AG09319 (cell line): ENCODE measurements at places on chromosomes 4 and X.

DNA sequence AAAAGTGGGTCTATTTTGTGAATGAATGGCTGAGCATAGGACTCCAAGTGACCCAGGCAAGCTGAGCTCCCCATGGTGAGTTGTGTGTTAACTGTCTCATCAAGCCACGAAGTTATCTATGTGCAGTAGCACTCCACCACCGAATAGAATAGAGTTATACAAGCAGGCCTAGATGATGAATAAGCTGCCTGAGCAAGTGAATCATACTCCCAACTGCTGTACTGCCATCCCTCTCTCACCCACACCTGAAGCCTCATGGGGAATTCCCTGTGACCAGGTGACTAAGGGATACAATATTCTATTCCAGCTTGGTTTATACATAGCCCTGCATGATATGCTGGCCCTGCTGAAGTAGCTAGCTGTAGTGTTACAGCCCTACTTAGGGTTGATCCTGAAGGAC is 38.7 kb downstream of the KDM5C start:
- no peak for DNase-seq

DNA sequence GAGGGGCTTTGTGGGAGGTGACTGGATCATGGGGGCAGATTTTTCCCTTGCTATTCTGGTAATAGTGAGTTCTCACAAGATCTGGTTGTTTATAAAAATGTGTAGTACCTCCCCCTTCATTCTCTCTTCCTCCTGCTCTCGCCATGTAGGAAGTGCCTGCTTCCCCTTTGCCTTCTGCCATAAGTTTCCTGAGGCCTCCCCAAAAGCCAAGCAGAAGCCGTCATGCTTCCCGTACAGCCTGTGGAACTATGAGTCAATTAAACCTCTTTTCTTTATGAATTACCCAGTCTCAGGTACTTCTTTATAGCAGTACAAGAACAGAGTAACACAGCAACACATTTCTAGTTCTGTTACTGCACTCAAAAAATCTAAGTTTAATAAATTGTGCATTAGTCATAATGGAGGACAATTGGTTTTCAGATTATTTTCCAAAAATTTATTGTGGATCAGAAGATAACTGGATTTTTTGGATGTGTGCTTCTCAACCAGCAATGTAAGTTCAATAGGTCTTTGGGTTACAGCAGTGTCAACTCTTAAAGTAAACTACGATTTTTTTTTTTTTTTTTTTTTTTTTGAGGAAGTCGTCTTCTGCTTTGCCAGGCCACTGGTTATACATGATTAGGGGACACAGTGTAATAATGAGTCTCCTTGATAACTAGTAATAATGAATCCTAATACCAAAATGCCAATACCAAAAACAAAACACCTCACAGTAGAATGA is 69.9 kb downstream of the CHIC2 start:
- DNase-seq = no peak

GRCh38 chr4:53928825-53929224 is 135.6 kb downstream of the CHIC2 start:
- DNase-seq = peak; percentile 78

GRCh38 chr4:128427832-128428366 is 140.3 kb upstream of the PGRMC2 start:
- DNase-seq = peak; percentile 32

DNA sequence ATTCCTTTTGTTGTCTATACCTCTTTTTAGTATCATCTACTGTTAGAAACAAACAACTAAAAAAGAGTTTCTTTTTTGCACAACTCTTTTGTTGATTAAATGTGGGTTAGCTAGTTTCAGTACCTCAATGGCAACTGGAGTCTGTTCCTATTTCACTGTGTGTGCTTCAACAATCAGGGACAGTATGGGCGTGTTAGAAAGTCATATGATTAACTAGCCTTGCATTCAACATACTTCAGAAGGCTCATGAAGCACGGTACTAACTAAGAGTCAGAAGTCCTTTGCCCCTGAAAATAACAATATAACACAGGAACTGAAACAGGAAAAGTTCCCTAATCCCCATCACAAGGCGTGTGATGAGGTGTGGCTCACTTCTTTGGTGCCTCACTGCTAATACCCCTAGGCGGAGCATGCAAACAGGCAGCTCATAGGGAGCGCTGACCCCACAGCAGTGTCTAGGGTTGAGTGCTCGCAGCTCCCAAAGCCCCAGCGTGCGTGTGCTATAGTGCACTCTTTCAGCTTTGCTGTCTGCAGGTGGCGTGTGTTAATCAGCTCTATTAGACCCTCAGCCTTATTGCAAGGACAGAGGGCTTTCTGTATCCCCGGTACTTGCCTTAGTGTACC is 203.1 kb upstream of the NDST3 start:
- DNase-seq = no peak

GRCh38 chrX:42686706-42687105 is 91.3 kb downstream of the PPP1R2C start:
- no peak for DNase-seq

DNA sequence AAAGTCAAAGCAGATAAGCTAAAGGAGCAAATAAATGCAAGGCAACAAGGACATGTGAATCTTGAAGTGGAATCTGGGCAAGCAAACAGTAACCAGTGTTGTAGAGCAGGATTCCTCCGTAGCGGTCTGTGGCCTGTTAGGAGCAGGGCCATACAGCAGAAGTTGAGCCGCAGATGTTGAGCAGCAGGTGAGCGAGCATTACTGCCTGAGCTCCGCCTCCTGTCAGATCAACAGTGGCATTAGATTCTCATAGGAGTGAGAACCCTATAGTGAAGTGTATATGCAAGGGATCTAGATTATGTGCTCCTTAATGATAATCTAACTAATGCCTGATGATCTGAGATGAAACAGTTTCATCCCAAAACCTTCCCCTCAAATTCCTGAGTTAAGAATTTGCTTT is 550.7 kb downstream of the ADGRL3 start:
- DNase-seq = no peak
